ENCODE measurements at places on chromosomes 7 and 10.

DNA sequence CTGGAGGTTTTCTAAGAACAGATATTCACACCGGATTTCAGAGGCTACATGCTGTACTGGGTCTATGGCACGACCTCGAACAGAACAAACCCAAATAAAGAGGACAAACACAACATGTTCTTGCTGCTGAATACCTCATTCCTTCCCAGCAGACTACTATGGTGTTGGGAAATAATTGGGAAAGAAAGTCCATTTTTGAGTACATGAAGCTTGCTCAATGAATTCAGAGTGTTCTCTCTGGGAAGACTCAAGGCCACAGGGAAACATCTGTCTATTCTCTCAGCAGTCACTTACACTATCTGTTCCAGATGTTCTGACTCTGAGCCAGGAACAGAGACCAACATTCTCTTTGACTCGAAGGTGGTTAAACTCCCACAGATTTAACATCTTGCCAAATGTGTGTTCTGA, 30.9 kb downstream of the LAMB1 start:
- DNase-seq = peak; percentile 69

GRCh38 chr10:125083576-125083920, 76.8 kb downstream of the CTBP2 start:
- DNase-seq = peak; percentile 74

GRCh38 chr10:48474765-48475365, 130.0 kb downstream of the ARHGAP22 start:
- no peak for DNase-seq

GRCh38 chr10:77282163-77282562, 355.4 kb downstream of the KCNMA1 start:
- DNase-seq = no peak

GRCh38 chr10:30974773-30975415, 56.8 kb downstream of the ZNF438 start:
- DNase-seq = no peak

DNA sequence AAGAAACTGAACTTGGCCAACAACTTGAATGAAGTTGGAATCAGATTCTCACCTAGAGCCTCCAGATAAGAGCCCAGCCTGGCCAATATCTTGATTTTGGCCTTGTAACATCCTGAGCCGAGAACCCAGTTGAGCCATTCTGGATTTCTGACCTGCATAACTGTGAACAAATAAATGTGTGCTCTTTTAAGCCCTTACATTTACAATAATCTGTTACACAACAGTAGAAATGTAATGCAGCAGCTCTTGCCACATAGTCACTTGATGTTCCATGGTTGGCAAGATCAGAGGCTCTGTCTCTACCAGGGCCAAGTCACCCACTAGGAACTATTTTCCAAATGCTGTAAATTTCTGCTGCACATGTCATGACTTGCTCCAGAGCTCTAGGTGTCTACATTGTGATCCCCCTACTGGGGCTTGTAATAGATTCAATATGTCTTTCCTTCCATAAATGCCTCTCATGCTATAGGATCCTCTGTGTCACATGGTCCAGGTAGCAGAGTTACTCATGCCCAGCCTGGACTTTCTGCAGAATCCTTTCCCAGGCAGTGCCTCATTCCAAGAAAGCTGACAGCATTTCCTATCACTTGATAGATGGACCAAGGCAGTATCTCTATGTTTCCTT, 11.4 kb upstream of the RBM20 start:
- no peak for DNase-seq

DNA sequence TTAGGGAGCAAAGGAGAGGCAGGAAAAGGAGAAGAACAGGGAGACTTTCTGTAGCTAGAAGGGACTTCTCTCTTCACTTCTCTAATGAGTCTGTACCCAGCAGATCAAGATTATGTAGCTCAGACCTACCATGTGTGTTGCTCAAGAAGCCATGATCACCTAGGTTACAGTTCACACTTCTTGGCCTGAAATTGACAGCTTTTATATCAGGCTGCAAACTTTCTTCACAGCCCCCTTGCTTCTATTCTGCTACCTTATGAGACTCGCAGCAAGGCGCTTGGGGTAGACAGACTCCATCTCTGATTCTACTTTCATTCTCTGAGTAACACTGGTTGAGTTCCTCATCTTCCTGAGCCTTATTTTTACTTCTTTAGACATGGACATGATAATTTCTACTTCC, 19.6 kb upstream of the GIMAP2 start:
- DNase-seq = no peak

DNA sequence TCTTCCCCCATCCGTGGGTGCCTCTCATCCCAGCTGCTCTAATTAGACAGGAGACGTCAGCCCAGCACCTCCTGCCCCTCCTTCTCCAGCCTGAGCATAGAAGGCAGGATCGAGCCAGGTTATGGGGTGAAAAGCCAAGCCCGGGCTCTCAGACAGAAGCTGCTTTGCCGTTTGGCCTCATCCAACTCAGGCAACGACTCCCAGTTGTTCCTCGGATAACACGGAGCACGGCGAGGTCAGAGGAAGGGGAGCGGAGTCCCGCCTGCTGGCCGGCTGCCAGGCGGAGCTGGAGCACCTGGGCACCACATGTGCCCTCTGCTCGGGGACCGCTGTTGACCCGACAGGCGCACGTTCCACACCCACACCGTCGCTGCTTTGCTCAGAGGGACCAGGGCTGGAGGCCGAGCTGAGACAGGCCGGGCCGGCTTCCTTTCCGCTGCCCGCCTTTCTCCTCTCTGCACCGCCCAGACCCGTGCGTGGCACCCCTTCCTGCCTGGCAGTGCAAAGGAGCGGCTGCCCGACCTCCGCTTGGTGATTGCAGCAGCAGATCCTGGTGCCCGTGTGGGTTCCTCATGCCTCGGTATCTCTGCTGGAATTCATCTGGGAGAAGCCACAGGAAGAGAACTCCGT, 21.6 kb upstream of the UNCX start:
- no peak for DNase-seq

Measured in smooth muscle cell of the brain vasculature (primary cell).